ENCODE measurements at places on chromosomes 6 and 20.
A peak's percentile ranks its signal among the peaks of the same experiment; 100 is the strongest.

DNA sequence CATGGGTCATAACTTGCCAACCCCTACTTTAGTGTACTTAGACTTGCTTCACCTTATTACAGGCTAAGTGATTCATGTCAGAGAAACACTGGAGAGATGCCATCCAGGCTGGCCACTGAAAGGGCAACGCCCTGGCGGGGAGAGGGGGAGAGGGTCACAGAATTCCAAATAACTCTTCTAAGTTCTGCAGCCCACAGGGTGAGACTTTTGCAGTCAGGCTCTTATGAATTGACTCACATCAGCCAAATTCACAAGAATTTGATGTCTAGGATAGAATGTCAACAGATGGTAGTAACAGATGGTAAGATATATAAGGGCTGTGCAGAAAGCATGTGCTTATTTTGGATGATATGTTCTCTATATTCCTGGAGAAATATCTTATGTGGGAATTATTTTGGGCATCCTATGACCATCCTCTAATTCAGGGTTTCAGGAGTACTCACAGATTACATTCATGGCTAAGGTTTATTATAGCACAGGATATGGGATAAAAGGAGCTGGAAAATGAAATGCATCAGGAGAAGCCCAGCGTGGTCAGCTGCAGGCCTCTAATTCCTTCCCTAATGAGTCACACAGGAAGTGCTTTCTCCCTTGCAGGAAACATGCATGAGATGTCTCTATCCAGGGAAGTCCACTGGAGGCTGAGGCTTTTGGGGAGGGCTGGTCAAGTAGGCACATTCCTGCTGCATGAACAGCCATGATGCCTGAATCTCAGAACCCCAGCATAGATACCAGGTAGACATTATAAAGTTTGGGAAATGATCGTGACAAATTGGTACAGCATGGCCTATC is 58.7 kb upstream of the RIN2 start:
- peak; percentile 36 for DNase-seq

GRCh38 chr20:2311329-2311728 is 15.5 kb downstream of the TGM3 start:
- no peak for DNase-seq

DNA sequence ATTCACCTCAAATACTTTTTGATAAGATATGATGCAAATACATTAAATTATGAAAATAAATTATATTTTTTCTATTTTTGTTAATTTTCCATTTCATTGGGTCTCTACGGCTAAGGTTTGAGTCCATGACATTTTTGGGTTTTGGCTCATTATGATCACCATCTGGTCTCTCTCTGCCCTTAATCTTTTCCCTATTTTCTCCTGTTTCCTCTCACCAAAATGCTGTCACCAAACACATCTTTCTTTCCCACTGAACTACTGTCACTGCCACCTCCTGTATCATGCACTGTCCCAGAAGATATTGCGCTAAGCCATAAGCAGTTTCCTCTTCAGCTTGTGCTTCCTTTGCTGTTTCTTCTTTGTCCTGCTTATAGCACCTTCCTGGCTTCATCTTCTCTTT is 42.0 kb upstream of the OGFRL1 start:
- no peak for DNase-seq

- no peak for DNase-seq
Measured at GRCh38 chr6:2855061-2855519, 13.4 kb upstream of the SERPINB1 start.

- DNase-seq: no peak
Measured at GRCh38 chr6:3359973-3360726, 96.7 kb downstream of the SLC22A23 start.

DNA sequence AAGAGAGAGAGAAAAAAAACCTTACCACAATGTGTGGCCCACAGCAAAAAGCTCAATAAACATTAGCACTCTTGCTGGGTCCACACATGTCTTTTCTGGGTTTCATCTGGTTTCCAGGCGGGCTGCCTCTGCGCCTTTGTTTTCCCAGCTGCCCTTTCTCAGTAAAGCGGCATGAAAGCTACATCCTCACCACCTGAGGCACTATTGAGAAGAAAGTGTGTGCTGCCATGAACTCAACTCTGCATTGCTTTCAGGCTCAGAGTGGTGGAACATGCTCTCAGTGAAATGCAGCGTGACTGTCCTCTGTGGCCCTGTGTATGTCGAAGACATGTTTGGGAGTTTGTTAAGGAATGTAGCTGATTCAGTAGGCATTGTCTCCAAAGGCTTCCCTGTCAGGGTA is 102.3 kb downstream of the LYRM2 start:
- no peak for DNase-seq

- DNase-seq: no peak
Measured at GRCh38 chr6:46720401-46720800, 14.8 kb downstream of the PLA2G7 start.

All from fibroblast of skin of left biceps (primary cell).